Suppressor macrophage treated with lipopolysaccharide for 1 hour (primary cell): ENCODE measurements at places on chromosomes 1 and 21.

- DNase-seq, result no peak
These were observed 323.5 kb downstream of the SIPA1L2 start for GRCh38 chr1:232306269-232306961.

- DNase-seq, result no peak
These were observed 2.2 kb upstream of the CDC42BPA start for GRCh38 chr1:227320476-227320875.

DNA sequence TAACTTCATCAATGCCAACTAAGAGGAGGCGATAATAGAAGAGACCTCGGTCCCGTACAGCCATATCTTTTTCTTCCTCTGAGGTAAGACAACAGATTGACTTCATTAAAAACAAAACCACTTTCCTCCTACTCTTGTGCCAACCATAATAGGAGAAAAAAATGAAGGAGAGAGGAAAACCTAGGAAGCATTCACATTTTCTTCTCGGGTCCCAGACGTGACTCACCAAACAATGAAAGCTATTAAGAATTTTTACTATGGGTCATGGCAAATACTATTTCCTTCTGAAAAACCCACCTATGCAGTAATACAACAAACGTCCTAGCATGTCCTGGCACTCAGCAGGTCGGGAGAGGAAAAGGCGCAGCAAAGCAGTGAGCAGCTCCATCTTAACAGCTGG, 8.6 kb upstream of the BCL2L15 start:
- no peak for DNase-seq

DNA sequence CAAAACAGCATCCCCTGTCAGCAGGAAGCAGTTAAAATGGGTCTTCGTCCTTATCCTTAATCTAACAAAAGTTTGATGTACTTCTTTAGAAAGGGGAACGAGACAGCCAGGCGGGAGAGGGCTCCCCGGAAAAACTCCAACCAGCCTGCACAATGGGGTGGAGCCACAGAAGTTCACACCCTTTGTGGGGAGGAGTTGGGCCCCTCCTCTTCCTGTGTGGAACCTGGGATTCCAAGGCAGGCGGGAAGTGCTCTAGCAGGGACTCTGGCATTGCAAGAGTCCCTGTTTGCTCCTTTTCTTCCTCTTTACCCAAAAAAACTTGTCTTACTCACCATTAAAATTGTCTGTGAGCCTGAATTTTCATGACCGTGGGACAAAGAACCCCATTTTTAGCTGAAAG, 47.7 kb downstream of the FCRL5 start:
- peak; percentile 45 for DNase-seq

GRCh38 chr1:154628121-154628405, 20.1 kb upstream of the ADAR start:
- no peak for DNase-seq

GRCh38 chr1:84960371-84960770, 36.5 kb downstream of the MCOLN2 start:
- no peak for DNase-seq

DNA sequence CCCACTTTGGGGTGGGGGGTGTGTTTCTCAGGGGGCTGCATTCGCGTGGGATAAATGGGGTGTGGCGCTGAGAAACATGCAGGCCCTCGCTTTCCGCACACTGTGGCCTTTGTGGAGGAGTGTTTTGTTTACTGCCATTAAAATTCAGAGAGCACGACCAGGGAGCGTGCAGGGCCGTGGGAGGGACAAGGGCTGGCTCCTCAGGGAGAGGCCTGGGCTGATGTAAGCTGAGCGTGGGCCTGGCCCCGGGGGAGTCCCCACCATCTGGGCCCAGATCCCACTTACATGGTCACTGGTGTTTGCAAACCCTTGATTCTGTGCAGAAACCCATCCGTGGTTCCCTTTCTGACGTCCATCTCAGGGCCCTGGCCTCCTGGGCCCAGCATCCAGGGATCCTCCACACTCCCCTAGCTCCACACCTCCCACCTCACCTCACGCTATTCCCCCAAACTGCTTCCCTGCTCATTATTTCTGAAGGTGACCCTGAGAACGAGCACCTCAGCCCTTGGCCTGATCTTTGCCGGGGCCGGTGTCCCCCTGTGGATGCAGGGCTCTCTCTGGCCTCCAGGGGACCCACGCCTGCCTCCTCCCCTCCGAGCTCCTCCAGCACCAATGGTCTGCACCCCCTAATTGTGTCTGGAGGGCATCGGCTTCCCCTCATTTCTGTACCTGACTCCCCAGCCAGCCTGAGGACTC, 92.5 kb upstream of the SIM2 start:
- DNase-seq, result no peak

DNA sequence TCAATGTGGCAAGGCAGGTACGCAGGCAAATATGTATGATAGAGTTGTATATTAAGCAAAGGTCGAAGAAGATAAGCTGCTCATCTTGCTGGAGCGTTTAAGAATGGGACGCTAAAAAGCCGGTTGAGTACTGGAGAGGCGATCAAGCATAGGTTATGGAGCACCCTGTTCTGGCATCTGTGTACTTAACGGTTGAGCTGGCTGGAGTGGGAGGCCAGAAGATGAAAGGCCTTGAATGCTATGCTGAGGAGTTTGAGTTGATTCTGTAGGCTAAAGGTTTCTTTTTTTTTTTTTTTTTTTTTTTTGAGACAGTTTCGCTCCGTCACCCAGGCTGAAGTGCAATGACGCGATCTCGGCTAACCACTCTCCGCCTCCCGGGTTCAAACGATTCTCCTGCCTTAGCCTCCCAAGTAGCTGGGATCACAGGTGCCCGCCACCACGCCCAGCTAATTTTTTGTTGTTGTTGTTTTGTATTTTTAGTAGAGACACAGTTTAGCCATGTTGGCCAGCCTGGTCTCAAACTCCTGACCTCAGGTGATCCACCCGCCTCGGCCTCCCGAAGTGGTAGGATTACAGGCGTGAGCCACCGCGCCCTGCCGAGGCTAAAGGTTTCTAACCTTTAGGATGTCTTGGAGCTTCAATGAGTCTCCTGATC, 850 bp upstream of the KHDC4 start:
- DNase-seq, result no peak

- no peak for DNase-seq
These were observed 39.1 kb downstream of the DHRS3 start for GRCh38 chr1:12578860-12579422.

GRCh38 chr1:204623365-204623893, 62.1 kb downstream of the LRRN2 start:
- peak; percentile 72 for DNase-seq
